ENCODE measurements at places on chromosomes 1 and 21. TPM values are rescaled to one million over a fixed set of nuclear protein-coding genes. Genes with fewer than 3 reads are reported as not detected.

The C1orf198 gene
- 71.8 TPM for total RNA-seq

The HUNK gene
- 0.47 TPM for total RNA-seq

The PPCS gene
- 22.7 TPM for total RNA-seq

The HSPA13 gene
- 57.8 TPM for total RNA-seq

The OXCT2 gene
- total RNA-seq: 0.45 TPM

The SELL gene
- not detected for total RNA-seq

The CLDN14 gene
- 5.5 TPM for total RNA-seq

The OLIG1 gene
- not detected for total RNA-seq

The POU3F1 gene
- total RNA-seq: not detected

The LEFTY2 gene
- 0.08 TPM for total RNA-seq

All from smooth muscle cell of the coronary artery (primary cell).